NCI-H1105 treated with DMSO at 0.1 percent for 48 hours (cell line): ENCODE measurements at places on chromosomes 7 and 10.

- no peak for DNase-seq
Measured at GRCh38 chr7:50206453-50207250, 97.9 kb upstream of the IKZF1 start.

DNA sequence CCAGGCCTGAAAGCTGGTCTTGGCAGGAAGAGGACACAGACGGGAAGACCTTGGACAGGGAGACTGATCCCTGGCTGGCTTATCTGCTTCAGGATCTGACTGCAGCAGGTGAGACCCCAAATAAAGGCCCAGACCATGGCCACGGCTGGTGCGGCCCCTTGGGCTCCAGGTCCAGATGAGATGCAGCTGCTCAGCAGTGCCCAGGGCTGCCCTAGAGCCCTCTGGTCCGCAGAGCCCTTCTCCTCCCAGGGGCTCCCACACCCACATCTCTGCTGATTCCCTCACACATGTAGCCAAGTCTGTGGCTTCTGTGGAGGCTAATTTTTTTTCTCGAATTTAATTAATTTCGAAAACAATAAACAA, 46.3 kb downstream of the VIPR2 start:
- DNase-seq, result no peak

GRCh38 chr10:118033905-118034304, 12.8 kb downstream of the RAB11FIP2 start:
- no peak for DNase-seq

- DNase-seq, result no peak
Measured at GRCh38 chr10:82190432-82191260, 315.7 kb downstream of the NRG3 start.

- no peak for DNase-seq
Measured at GRCh38 chr7:153590136-153590535, 462.1 kb upstream of the DPP6 start.

DNA sequence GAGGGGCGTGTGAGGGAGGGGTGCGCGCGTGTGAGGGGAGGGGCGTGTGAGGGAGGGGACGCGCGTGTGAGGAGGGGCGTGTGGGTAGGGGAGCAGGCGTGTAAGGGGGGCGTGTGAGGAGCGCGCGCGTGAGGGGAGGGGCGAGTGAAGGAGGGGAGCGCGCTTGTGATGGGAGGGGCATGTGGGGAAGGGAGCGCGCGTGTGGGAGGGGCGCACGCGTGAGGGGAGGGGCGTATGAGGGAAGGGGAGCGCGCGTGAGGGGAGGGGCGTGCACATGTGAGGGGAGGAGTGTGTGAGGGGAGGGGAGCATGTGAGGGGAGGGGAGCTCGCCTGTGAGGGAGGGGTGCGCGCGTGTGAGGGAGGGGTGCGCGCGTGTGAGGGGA, 19.1 kb downstream of the MXI1 start:
- DNase-seq, result peak; percentile 62

DNA sequence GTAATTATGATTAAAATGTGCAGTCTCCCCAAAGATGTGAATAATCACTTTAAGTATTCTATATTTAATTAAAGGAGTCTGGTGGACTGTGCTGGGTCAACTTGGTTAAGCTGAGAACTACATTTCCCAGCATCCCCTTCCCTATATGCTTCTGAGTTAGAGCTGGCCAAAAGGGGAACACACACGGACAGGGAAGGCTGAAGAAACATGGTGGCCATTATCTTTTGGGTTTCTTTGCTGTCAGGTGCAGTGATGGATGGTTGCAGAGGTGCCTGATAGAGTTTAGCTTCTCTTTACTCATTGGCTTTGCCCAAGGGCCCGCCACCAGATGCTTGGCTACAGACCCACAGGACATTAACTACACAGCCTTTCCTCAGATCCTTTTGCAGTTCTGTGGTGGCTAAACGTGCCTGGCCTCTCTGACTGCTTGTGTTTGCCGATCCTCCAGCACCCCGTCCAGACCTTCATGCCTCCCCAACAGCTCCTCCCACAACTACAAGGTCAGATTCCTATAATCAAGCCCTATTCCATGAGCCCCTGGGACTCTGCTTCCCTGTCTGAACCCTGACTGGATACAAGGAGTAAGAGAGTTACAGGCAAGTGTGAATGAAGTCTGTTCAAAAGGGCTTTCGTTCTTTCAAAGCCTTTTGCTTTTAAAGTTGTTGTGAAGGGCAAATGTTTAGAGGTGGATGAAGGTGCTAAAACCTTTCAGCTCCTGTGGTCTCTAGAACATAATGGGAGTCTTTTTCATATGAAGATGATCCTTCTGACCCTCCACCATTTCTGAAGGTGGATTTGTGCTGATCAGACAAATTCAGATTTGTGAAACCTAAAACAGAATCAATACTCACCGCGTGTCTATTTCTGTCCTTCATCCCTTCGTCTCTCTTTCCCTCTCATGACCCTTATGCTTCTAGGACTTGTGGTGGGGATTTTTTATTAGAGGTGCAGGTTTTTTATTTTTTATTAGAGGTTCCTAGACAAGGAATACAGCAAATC, 21.5 kb downstream of the BUB3 start:
- DNase-seq, result no peak

DNA sequence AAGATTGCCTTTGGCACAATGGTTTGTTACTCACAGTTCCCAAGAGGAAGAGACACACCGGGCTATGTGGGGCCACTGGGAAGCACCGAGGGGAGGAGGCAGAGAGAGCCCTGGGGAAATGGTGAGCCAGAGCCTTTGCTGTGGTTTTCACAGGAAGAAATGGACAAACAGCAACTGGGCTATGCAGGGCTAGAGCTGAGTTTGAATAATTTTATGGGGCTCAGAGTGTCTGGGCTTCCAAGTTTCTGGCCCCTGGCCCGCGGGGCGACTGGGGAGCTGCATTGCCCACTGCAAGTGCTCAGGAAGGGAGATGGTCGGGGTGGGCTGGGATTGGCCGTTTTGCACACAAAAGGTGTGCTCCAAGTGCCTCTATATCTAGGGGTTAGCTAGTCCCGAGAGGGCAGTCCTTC, 92.6 kb downstream of the CHST15 start:
- no peak for DNase-seq

GRCh38 chr7:134462337-134462925, 3.5 kb upstream of the AKR1B1 start:
- DNase-seq, result no peak

DNA sequence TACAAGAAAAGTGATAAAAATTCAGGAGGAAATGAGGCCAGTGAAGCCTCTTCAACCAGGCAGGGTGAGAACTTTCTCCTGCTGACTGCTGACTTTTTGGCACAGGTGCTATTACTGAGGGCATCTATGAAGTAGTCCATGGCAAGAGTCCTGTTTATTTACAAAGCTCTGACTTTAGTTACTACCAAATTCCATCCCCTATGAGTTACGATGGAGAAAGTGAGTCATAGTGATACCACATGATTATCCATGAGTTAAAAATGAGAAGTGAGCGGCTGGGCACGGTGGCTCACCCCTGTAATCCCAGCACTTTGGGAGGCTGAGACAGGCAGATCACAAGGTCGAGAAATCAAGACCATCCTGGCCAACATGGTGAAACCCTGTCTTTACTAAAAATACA, 19.9 kb downstream of the CCDC3 start:
- DNase-seq, result no peak

GRCh38 chr7:141717450-141717849, 9.3 kb downstream of the WEE2 start:
- no peak for DNase-seq

DNA sequence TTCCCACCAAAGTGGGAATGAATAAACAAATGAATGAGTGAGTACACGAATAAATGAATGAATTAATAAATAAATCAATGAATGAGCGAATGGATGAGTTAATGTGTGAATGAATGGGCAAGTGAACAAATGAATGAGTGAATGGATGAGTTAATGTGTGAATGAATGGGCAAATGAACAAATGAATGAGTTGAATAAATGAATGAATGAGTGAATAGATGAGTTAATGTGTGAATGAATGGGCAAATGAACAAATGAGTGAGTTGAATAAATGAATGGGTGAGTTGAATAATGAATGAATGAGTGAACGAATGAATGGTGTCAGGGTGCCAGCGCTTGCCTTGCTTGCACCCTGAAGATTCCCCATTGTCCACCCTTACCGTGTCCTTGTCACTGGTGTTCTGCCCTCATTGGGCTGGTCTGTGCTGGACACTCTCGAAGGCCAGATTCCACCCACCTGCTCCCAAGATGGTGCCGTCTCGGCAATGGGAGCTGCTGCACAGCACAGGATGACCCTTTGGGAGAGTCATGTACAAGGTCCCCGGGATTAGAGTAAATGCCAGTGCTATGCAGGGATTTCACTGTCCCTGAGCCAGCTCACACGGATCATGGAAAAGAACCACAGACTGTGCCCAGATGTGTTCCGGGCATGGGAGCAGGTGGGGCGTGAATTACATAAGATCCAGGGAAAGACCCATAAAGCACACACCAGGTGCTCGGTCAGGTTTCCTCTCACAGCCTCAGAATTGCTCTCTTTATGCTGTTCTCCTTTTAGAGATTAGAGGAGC, 83.2 kb downstream of the CAMK1D start:
- DNase-seq, result peak; percentile 43

GRCh38 chr10:11719496-11720259, 22.5 kb upstream of the ECHDC3 start:
- DNase-seq, result no peak

DNA sequence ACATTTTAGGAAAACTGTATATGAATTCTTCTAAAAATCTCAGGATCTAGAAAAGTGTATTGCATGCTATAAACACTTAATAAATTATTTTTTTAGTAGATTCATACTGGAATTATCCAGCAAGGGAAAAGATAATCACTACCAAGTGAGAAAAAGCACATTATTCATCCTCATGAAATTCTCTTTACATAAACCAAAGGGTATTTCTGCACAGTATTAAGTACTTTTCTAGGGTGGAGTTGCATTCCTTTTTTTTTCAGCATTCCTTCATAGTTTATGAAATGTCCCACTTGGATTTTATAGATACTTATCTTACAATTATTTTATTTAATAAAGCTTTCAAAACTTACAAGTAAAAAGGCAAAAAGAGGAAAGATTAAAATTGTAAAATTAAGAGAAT, 403.3 kb downstream of the HGF start:
- no peak for DNase-seq

DNA sequence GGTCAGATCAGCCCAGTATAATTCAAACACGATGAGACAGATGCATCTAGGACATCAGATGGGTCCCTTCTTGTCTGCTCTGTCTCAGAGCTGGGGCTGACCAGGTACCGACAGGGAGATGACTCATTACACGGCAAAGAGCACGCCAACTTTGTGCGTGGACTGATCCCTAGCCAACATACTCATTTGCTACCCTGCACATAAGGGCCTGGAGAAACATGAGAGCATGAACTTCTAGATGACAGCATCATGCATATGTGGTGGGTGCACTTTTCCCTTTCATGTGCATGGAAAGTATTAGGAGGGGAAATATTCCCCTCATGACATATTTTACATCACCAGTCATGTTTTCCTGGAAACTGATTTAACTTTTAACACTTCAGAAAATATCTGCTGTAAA, 35.1 kb upstream of the NPVF start:
- DNase-seq, result no peak

DNA sequence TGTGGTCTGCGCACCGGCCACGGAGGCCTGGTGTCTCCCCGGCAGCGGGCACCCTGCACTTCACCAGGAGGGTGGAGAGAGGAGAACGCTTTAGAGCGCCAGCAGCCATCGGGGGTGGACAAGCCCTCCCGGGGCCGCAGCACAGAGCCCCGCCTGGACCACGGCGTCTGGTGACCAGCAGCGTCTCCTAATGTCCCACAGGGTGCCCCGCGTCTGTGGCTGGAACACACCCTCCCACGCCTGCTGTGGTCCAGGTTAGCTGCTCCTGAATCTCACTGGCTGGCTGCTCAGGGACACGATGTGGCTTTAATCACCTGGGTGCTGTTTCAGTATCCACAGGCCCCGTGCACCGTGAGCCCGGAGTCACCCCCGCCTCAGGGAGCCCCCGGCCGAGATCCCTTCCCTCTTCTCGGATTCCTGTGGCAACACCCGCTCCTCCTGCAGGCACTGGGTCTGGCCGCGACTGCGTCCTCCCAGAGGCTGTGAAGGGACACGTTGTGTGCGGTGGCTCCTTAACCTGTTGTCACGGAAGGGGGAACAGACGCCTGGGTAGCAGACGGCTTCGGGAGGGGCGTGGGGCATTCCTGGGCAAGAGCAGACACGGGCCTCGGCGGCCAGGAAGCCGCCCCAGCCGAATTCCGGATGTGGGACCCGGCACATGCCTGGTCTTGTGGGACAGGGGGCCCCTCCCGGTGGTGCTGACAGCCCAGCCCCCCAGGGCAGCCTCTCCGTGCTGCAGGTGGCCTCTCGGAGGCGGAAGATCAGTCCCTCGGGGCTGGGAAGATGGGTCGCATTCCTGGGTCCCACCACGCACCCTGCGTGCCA, 78.9 kb downstream of the FOXL3 start:
- no peak for DNase-seq

DNA sequence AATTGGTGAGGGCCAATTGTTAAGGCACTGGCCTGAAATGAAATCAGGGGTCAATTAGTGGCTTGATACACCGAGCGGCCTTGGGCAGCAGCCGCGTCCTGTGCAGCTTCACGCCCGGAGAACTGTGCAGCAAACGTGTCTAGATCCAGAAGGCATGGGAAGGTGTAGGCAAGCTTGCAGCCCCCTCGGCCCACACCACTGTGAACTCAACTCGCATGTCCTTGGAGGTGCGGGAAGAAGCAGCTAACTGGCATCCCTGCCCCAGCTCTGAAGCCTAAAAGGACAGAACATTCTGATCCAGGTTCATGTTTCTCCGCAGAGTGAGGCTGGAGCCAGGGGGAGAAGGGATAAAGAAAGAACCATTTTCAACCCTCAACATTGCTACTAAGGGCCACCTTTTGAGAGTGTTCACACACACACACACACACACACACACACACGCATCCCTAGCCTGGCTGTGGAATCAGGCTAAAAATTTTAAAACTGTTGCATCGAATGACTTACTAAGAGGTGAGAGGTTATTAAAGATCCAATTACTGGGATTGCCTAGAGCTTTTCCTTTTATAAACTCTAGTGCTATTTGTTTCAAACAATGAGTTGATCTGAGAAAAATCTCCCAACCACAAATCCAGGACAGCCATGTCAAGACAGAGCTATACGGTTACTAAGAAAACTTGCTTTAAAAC, 104.0 kb downstream of the PARP12 start:
- DNase-seq, result no peak

GRCh38 chr7:46810986-46811385, 770.9 kb downstream of the TNS3 start:
- no peak for DNase-seq

DNA sequence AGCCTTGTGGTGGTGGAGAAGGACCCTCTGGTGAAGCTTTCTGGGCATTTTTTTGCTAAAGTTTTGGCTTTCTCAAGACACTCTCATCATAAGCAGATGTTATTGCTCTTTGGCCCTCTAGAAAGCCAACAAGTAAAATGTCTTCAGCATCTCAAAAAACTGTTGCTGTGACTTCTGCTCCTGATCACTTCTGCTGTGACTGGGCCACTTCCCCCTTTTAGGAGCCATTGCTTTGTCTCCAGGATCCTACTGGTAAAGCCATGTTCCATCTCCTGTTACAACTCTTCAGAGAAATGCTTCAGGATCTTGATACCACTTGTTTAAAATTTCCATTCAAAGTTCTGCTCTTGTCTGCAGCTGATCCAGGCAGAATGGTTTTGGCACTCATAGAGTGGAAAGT, 10.9 kb downstream of the PARP12 start:
- no peak for DNase-seq

- DNase-seq, result no peak
Measured at GRCh38 chr7:100679927-100680575, 6.5 kb downstream of the GNB2 start.
